ENCODE measurements at places on chromosomes 13 and 19. TPM values are rescaled to one million over a fixed set of nuclear protein-coding genes. Genes with fewer than 3 reads are reported as not detected.
A peak's percentile ranks its signal among the peaks of the same experiment; 100 is the strongest.

Gene POLD1
- total RNA-seq, result 91.2 TPM

Gene NALCN
- 8.8 TPM for total RNA-seq

Gene TRPC4
- total RNA-seq, result 1.7 TPM

Gene RDH8
- not detected for total RNA-seq

Gene FRY
- 4.7 TPM for total RNA-seq

Gene C19orf12
- 15.4 TPM for total RNA-seq

Gene NLRP9
- not detected for total RNA-seq

Gene KMT2B
- total RNA-seq, result 32.2 TPM

Gene CERS4
- total RNA-seq, result 7.2 TPM

Gene CYSLTR2
- total RNA-seq, result not detected

Gene CRLF1
- 2.8 TPM for total RNA-seq

Gene BCKDHA
- 28.4 TPM for total RNA-seq

Gene KLK8
- total RNA-seq, result 128 TPM

DNA sequence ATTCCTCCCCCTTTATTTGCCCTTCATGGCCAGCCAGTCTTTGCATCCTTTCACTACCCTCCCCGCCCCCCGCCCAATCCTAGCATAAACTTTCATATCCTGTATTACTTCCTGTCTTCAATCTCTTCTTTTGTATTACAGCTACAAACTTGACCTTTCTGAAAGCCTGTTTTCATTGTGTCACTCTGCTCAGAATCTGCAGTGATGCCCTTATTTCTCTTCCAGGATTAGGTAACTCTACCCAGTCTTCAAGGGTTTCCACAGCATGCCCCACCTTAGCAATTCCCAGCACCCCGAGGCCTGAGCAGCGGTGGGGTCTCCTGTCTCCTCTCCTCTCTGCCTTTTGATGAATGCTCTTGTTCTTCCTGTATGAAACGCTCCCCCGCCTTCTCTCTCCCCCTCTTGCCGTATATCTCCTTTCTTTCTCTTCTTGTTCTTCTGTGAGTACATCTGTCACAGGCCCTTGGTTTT, 145.6 kb downstream of the SHISA2 start:
- DNase-seq, result no peak

DNA sequence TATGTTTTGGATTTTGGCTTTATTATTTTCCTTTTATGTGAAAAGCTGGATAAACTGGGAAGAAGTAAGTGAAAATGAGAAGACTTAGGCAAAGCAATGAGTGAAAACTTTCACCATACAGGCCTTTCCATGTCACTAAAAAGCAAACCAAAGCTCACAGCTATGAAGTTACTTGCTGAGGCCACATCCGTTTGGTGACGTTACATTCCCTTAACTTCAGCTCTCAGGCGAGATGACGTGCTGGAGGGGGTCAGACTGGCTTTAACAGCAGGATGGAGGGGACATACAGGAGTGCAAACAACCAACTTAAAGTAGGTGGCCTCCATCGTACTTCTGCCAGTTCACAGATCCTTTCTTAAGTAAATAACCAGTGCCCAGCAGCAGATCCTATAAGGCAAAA, 522.3 kb downstream of the MYO16 start:
- DNase-seq, result no peak

DNA sequence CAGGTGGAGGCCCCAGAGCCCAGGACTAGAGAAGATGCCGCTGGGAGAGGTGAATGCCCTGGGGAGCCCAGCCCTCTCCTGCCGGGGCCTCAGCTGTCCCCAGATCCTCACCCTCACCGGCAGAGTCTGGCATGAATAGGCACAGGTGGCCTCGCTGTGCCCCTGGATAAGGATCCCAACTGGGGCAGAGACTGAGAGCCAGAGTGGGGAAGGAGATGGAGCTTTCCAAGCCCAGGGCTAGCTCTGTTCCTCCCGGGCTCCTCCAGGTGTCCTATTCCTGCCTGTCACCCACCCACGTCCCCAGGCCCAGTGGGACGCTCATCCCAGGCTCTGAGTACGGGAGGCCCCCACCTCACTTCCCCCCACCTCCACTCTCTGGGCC, 16.5 kb downstream of the PRR36 start:
- no peak for DNase-seq

DNA sequence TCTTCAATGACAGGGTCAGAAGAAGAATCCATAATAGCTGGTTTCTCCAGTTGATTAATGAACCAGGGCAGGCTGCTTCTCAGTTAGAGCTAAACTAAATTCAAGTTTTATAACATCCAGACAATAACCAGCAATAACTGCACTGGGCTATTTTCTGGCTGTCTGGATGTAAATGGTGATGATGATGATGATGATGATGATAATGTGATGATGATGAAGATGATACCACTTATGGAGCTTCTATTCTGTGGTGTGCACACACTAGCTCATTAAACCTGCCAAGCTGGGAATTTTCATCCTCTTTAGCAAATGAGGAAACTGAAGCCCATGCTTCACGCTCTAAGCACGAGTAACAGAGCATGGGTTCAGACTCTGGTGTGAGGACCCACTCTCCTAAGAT, 132.2 kb downstream of the OXGR1 start:
- no peak for DNase-seq

GRCh38 chr13:109214393-109214792, 572.0 kb downstream of the IRS2 start:
- no peak for DNase-seq

- no peak for DNase-seq
Observed at GRCh38 chr19:48665786-48666185, 7.0 kb downstream of the NTN5 start.

DNA sequence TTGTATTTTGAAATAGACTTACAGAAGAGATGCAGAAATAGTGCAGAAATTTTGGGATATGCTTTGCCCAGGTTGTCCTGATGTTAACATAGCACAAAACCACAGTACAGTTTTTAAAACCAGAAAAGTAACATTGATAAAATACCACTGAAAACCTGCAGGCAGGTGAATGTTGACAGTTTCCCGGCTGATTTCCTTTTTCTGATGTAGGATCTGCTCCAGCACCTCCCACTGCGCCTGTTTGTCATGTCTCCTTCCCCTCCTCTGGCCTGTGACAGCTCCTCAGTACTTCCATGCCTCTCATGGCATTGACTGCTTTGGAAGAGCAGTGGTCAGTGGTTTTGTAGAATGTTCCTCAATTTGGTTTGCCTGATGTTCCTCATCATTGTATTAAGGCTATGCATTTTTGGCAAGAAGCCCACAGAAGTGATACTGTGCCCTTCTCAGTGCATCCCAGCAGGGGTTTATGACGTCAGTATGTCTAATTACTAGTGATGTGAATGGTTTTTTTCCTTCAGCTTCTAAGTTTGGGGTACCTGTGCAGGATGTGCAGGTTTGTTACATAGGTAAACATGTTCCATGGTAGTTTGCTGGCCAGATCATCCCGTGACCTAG, 31.0 kb downstream of the TDRD12 start:
- DNase-seq, result no peak

DNA sequence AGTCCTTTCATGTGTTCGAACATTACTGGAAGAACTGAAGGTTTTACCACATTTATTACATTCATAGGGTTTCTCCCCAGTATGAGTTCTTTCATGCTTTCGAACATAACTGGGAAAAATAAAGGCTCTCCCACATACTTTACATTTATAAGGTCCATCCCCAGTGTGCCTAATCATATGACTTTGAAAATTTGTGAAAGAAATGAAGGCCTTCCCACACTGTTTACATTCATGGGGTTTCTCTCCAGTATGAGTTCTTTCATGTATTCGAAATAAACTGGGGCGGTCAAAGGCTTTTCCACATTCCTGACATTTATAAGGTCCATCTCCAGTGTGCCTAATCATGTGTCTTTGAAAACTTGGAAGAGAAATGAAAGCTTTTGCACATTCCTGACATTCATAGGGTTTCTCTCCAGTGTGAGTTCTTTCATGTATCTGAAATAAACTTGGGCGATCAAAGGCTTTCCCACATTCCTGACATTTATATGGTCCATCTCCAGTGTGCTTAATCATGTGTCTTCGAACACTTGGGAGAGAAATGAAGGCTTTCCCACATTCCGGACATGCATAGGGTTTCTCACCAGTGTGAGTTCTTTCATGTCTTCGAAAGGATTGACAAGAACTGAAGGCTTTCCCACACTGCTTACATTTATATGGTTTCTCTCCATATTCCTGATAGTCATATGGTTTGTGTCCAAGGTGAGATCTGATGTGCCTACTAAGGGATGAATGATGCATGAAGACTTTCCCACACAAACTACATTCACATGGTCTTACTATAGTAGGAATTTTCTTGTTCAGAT, 24.0 kb downstream of the ZNF564 start:
- peak; percentile 6 for DNase-seq

DNA sequence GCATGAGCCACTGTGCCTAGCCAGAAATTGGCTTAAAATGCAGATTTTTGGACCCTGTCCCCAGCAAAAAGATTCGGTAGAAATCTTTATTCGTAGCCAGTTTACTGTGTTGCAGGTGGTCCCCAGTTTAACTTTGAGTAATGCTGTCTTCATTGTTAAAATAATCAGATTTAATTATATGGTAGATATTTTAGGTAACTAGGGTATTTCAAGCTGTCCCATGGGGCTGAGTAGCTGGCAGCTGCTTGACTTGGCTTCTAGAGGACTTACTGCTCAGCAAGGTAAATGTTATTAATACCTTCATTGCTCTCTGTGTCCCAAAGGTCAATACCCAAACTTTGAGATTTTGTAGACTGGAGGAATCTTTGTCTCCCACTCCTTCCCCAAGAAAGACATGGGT, 21.1 kb downstream of the LSM14A start:
- DNase-seq, result no peak

DNA sequence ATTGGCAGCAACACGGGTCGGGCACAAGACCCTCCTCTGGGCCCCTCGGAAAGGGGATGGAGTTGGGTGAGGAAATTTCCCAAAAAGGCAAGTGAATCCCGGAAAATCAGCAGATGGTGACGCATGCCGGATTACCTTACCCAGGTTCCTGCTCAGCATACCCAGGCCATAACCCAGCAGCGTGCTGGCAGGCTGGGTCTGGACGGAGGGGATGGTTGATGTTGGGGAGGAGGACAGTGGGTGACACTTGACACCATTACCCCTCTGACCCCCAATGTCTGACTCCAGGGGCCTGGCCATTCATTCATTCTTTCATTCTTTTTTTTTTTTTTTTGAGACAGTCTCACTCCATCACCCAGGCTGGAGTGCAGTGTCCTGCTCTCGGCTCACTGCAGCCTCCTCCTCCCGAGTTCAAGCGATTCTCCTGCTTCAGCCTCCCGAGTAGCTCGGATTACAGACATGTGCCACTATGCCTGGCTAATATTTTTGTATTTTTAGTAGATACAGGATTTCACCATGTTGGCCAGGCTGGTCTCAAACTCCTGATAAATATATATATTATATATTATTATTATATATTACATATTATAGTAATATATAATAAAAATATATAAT, 799 bp downstream of the PVR start:
- DNase-seq, result peak; percentile 62

DNA sequence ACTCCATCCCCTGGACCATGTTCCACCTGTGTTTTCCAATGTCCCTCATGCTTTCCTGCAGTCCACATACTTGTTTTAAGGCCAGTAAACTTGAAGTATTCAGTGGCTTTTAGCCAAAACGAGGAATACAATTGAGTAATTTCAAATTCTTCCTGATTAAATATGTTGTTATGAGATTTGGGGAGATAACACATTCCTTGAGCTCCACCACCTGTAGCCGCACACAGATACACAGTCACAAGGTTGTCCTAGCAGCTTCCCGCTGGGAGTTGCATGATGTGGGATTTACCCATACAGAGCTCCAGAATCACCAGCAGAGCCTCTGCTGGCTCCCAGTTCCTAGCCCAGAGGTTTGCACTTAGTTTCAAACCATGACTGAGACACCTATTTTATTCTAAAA, 53.6 kb upstream of the FRY start:
- DNase-seq, result peak; percentile 71

DNA sequence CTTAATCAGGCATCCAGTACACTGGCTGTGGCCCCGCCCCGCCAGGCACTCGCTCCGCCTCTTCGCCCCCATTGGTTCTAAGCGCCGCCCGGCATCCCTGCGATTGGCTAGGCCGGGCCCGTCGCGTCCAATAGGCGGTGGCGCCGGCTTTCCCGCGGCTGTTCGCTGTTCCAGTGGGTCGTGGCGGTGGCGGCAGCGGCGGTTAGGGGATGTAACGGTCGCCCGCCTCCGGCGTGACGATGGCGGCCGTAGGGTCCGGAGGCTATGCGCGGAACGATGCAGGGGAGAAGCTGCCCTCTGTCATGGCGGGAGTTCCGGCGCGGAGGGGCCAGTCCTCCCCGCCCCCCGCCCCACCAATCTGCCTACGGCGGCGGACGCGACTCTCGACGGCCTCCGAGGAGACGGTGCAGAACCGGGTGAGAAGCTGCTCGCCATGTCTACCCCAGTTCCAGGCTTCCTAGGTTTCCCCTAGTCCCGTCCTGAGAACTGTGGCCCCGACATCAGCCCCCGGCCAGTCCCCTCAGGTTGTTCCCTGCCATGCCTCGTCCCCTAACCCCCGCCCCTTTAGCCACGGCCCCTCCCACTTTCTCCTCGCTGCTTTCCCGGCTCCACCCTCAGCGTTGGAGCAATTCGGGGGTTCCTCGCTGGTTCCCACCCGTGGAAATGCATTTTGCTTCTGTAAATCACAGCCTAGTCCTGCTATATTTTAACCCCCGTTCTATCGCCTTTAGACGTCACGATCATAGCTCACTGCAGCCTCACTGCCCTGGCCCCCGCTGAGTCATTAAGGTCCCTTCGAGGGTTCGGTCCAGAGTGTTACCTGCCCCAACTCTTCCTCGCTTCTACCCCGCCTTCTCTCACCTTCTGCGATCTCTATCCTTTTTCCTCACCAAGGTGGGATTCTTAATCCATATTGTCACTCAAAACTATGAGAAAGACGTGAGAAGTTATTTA, at the start of gene WDR62:
Gene WDR62 (plus strand): TSS at position 165 of the 954 bp plus-strand sequence. CDS start 75 bp downstream, at position 240.
- DNase-seq, result peak; percentile 94

DNA sequence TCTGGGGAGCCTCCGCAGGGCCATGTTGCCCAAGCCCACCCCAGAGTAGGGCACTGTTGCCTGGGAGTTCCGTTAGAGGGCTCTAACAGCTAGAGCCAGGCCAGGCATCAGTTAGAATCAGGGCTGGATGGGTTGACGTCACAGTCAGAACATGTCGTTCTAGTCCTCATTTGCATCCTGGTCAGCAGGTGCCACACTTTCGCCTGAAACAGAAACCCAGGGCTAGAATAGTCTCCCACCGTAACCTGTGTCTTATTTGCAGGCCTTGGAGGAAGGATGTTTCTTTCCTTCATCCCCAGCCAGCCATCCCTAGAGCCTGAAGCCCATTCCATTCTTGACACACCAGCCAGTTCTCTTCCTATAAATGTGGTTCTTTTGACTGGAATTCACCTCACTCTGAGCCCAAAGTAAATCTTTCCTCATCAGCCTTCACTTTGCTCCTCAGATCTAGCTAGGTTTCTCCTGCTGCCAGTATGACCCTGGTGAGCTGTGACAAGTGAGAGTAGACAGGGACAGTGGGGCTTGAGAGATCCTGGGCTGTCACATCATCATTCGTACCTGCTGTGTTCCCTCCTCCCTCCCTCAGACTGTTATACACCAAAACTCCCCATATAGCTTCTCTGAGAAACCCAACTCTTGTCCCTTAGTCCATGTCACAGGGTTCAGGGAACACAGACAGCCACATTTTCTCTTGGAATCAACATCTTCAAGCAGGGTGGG, 12.2 kb upstream of the CCDC97 start:
- DNase-seq, result no peak

- DNase-seq, result no peak
Observed at GRCh38 chr19:5214371-5214770, 126.2 kb downstream of the PTPRS start.
